ENCODE measurements at places on chromosomes 11 and 22.

- no peak for DNase-seq
These were observed 163.7 kb upstream of the DDI1 start for GRCh38 chr11:103872748-103873147.

DNA sequence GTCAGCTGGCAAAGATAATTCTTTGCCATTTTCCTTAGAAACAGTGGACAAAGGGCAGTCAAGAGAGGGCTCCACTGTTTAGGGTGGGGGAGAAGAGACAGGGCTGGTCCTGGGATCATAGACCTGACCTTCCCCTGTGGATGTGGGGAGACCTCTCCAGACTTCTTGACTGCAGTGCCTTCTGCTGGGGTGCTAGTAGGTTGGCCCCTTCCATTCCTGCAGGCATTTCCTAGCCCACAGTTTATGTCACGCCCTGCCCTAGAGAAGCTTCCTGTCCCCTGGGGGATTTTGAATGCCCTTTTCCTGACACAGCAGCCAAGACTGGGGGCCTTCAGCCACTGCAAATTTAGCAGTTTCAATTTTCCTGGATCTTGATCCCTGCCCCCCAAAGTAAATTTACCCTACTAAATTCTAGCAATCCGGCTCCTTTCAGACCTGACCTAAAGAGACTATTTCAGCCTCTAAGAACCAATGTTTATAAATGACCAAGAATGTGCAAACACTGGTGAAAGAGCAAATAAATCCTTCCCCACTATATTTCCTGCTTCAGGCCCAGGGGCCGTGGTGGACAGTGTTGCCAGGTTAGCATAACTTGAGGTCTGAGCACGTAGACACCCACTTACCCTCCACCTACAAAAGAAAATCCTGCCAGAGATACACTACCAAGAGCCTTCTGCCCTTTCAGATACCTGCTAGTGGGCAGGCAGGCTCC lies 58.4 kb downstream of the PPFIBP2 start:
- DNase-seq, result no peak

DNA sequence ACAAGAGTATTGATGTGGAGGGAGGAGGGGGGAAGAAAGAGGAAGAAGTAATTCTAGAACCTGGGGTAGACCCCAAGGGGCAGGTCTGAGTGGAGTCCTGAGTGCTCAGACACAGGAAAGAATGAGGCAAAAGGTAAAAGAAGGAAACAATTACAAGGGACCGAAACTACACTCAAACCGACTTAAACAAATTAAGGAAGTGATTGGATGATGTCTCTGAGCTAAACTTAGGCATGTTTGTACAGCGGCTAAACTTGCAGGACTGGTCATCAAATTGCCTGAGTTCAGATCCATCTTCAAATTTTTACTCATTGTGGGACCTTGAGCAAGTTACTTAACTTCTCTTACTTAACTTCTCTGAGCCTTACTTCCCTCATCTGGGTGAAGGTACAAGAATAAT lies 86.3 kb upstream of the LRRC55 start:
- DNase-seq, result no peak

- DNase-seq, result no peak
These were observed 55.7 kb upstream of the EMID1 start for GRCh38 chr22:29149841-29150555.

- no peak for DNase-seq
These were observed 25.6 kb downstream of the OR2AG2 start for GRCh38 chr11:6746086-6746618.

DNA sequence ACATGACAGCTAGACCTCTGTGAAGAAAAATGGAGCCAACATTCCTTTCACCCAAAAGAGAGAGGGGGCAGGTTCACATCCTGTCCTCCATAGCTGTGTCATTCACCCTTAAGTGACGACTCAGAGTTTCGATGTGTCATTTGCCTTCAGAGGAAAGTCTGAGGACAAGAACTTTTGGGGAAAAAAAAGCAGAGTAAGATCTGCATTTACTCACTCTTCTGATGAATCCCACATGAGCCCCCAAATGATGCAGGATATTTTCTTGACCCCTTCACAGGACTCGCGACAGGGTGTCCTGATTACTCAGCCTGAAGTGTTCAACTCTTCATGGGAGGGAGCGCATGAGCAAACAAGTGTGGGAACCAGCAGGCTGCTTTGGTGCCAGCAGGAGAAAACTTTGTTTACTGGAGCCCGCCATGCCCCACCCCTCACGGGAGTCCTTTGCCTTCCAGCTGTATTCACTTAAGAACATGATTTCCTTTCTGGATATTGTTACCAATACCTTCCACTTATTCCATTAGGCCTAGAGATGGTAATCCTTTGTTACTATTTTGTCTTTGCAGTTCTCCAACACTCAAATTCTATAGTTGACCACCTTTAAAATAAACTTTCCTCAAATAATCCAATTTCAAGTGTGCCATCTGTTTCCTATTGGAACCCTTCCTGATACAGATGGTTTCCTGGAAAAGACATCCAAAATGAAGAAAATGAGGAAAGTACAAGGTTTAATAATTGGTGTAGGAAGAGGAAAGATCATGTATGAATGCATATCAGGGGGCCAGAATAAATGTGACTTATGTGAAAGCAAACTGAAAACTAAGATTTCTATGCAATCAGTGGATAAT lies 729.8 kb downstream of the FAM181B start:
- DNase-seq, result peak; percentile 38

DNA sequence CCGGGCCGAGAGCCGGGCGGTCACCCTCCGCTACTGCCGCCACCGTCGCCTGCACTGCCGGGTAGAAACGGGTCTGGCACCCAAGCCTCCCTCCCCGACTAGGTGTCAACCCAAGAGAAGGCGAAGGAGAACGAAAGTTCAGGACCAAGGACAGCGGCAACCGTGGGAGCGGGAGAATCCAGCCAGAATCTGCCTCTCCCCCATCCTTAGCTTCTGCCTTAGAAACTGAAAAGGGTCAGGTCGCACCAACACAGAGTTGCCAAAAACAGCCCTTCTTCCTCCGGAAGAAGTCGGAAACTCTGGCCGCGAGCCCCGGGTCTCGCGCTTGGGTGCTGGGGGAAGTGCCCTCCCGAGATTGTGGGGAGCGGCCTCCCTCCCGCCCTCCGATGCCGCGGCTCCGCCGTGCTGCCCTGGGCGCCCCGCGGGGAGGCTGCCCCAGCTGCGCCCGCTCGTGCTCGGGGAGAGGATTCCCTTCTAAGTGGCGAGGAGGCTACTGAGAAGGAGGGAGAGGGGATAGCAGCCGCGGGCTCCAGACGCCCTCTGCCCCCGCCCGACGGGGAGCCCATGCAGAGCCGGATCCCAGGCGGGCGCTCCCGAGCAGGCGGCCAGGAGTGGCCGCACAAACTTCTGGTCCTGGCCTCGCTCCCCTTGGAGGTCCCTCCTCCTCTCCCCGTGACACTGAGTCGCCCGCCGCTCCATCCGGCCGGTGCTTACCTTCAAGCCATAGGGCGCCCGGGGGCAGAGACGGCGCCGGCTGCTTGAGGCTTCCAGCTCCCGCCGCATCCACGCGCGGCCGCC lies 637 bp downstream of the DRD2 start:
- DNase-seq, result peak; percentile 57

- no peak for DNase-seq
These were observed 35.0 kb upstream of the MOB2 start for GRCh38 chr11:1521382-1522080.

DNA sequence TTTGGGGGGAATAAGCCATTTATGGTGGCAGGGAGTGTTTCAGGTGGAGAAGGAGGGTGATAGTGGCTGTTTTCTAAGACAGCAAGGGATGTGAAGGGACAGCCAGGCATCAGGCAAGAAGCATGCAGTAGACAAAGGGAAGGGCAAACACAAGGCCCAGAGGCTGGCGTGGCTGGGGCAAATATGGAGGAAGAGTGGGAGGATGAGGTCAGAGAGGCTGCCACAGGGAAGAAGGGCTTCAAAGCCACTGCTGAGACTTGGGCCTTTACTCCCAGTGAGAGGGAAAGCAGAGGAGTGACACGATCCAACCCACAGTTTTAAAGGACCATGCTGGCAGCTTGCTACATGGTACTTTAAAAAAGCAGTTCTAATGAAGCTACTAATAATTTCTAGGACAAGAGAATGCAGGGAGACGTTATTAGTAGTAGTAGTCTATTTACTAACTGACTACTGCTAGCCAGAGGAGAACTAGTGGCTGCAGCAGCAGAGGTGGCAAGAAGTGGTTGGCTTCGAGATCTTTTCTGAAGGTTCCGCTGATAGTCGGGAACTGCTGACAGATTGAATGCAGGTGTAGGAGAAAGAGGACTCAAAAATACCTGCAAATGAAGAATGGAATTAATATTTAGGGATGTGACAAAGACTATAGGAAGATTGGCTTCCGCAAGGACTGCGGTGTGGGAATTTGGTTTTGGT lies 13.7 kb downstream of the KMT5B start:
- DNase-seq, result no peak

DNA sequence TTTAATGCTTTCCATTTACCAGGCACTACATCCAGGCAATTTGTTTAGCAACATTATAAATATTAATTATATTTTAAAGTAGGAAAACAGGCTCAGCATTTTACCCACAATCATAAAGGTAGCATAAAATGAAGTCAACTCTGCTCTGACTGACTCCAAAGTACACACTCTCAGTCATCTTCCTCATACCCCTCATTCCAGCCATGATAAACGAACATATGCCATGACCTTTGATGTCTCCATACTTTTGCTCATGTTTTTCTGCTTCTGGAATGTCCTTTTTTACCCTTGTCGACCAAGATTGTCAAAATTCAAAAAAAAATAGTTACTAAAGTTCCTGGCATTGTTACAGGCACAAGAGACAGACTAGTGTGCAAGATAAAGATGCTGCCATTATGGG lies 77.7 kb upstream of the SOX6 start:
- no peak for DNase-seq

DNA sequence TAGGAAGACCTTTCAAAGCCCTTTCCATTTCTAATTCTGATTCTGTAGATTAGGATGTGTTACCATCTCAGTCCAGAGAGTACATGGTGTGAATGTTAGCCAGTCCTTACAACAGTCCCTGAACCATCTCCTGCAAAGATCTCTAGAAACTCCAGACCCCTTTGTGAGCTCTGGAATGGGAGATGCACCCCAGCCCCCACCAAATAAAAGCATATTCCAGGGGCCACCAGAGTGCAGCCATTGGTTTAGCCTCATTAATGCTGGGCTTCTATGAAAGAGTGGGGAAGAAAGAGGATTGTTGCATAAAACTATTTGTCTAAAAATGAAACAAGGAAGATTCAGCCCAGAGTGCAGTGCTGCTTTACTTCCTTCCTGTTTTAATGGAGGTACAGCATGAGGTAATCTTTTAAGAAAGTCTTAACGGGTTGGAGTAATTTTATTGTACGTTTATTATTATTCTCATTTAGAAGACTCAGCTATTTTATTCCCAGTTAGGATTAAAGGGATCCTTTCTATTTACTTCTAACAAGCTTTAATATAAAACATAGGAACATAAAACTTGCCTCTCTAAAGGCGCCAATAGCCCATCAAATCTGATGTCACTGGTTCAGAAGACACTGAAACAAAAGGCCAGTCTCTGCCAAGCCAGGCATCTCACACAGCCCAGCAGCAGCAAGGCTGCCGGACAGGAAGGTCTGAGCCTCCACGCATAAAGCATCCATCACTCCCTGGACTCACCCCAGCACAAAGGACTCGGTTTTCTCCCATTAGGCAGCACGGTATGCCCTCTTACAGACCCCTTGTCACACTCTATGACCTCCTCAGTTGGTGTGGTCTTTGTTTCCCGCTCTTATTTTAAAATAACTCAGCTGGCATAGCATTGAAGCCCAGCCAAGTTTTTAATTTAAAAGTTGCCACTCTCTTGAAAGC lies 203.9 kb upstream of the BLID start:
- DNase-seq, result no peak
